Activated effector memory CD4-positive, alpha-beta T cell treated with Interleukin-2 at 50 U/mL for 16 hours (primary cell): ENCODE measurements at places on chromosomes 2 and 18.

DNA sequence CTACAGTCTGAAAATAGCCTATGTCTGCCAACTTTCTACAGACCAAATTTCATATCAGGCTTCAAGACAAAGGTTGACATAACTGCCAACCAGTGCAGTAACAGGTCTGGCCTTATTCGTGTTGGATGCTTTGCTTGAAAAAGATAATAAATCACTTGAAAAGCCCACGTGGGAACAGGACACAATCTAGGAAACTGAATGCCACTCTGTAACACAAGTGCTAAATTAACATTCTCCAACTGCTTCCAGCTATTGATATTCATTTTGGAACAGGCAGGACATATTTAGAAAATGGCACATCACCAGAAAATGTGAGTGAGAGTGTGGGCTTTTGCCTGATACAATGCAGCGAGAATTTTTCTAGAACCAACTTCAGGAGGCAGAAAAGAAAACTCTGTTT is 165.9 kb upstream of the CCDC150 start:
- no peak for DNase-seq

- no peak for DNase-seq
Observed at GRCh38 chr18:6728809-6729246, 688 bp upstream of the ARHGAP28 start.

DNA sequence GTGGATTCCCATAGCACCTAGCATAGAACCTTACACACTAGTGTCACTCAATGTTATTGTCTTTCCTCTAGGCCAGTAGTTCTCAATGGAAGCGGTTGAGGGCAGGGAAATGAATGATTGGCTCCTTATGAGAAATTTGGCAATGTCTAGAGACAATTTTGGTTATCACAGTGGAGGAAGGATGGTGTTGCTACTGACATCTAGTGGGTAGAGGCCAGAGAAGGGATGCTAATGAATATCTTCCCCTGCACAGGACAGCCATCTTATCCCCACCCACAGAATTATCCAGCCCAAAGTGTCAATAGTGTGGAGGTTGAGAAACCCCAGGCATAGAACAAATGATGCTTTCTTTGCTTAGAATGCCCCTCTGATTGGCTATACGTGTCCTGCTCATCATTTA is 15.8 kb downstream of the C18orf63 start:
- no peak for DNase-seq

- no peak for DNase-seq
Observed at GRCh38 chr2:54430649-54431048, 25.5 kb upstream of the SPTBN1 start.

- no peak for DNase-seq
Observed at GRCh38 chr2:100178085-100178788, 35.8 kb upstream of the AFF3 start.

GRCh38 chr2:53509831-53510388 is 257.7 kb upstream of the CHAC2 start:
- DNase-seq = no peak

- DNase-seq = no peak
Observed at GRCh38 chr2:74566754-74567085, 12.2 kb downstream of the DOK1 start.

DNA sequence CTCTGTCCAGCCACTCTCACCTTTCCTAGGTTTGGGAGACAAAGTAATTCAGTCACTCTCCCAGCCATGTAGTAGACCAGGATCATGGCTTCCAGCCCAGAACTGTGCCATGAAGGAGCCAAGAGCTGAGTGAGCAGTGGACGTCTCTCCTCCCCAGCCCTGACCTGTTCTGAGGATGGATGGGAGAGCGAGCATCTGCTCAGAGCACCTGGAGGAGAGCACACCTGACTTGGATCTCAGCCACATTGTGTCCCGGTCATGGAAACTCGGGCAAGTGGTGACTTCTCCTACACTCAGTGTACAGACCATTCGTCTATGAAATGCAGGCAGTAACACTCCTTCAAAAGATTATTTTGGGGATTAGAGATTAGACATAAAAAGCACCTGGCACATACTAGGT is 299.7 kb downstream of the TNS1 start:
- no peak for DNase-seq

DNA sequence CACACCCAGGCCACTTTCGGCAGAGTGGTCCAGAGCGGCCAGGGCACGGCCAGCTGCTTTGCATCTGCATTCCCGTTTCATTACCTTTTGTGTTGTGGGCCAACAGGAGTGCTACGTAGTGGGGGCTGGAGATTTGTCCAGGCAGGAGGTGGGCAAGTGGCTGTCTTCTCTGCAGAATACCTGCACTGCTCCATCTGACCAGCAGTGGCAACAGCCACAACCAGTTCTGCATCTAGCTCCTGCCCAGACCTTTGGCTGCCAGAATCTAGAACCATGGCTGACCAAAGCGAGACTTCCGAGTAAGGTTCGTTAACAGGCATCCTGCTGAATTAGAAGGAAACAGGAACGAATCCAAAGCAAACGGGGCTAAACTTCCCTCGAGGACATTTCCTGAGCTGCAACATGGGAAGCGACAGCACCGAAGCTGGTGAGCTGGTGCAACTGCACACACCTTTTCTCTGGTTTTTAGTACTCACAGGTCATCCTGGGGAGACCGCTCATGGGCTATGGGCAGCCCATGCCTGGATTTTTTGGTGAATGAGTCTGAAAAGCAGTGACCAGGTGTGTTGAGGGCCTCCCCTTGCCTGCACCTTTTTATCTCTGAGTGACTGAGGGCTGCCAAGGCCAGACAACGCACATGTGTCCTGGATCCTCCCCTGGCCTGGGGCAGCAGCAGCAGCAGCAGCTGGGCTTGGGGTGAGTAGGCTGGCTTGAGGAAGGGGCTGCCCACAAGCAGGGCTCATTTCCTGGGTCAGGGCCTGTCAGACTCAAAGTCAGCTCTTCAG is 10.5 kb downstream of the GDF7 start:
- DNase-seq = no peak

- DNase-seq = no peak
Observed at GRCh38 chr18:45110577-45111501, 430.2 kb downstream of the SETBP1 start.
